NCI-H2107 (cell line): ENCODE measurements at places on chromosomes 13 and 19.

GRCh38 chr13:25948910-25949309 is 102.9 kb downstream of the SHISA2 start:
- no peak for DNase-seq

DNA sequence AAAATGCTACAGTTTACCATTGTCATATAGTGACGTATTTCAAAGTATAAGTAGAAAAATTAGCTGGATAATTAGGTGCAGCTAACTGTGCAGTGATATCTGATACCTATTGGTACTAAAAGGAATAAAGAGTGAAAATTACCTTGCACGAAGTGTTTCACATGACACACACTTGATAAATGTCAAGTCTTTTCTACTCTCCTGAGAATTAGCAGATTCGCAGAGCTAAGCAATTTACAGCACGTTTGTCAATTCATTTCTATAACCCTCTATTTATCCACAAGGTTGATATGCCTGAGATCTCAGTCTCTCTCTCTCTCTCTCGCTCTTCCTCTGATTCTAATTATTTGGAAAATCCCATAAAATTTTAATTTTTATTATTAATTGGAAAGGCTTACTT is 1109.0 kb downstream of the EFNB2 start:
- no peak for DNase-seq

- DNase-seq: no peak
Observed at GRCh38 chr19:16876904-16877361, 11.9 kb upstream of the F2RL3 start.

DNA sequence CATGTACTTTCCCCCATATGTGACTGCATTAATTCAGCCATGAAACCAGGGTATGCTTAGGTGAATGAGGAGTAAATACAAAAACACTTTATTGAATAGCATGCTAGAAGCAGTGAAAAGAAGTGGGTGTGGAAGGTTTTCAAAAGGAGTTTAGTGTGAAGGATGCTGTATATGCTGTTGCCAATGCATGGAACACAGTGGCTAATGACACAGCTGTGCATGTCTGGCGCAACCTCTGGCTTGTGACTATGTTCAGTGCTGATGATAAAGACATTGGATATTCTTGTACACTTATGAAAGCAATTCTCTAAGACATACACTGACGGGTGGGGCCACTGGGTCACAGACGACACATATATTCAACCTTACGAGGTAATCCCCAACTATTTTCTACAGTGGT is 55.2 kb downstream of the SOX21 start:
- DNase-seq: no peak

DNA sequence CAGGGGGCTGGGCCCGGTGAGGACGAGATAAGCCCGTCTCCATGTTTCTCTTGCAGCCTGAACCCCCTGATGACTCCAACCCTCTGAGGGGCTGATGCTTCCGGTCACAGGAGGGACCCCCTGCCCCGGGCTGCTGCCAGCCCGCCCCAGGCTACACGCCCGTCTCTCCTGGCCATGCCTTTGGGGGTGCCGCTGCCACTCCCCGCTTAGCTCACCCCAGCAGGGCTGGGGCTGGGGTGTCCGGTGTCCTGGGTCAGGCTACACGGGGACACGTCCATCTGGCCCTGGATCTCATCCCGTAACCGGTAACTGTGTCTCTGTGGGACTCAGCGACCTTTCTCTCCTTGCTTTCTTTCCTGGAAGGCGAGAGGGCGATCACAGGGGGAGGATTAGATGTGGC is 40.8 kb downstream of the GADD45B start:
- no peak for DNase-seq

- DNase-seq: no peak
Observed at GRCh38 chr13:112695121-112695520, 5.3 kb downstream of the ATP11A start.
